Fibroblast of skin of left biceps (primary cell): ENCODE measurements at places on chromosomes 7 and 10.

- DNase-seq: no peak
Measured at GRCh38 chr10:33674986-33675599, 340.6 kb upstream of the NRP1 start.

- no peak for DNase-seq
Measured at GRCh38 chr10:74642901-74643595, 183.4 kb upstream of the KAT6B start.

DNA sequence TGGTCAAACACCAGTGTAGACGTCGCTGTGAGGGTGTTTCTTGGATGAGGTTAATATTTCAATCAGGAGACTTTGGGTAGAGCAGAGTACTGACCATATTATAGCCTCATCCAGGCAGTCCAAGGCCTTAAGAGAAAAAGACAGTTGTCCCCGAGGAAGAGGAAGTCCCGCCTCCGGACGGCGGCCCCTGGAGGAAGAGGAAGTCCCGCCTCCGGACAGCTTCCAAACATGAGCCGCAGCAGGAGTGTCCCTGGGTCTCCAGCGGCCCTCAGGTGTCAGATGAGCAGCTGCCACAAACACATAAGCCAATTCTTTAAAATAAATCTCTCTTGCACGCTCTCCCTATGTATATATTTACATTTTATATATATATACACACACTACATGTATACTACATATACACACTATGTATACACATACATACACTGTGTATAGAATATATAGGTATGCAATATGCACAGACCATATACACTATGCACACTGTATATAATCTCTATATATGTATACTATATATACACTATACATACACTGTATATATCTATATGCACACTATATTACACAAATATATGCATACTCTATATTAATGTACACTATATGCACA lies 37.5 kb downstream of the PWWP2B start:
- no peak for DNase-seq

- no peak for DNase-seq
Measured at GRCh38 chr7:19020711-19021110, 96.7 kb downstream of the TWIST1 start.

- peak; percentile 28 for DNase-seq
Measured at GRCh38 chr10:105017116-105017515, 376.0 kb downstream of the SORCS3 start.

DNA sequence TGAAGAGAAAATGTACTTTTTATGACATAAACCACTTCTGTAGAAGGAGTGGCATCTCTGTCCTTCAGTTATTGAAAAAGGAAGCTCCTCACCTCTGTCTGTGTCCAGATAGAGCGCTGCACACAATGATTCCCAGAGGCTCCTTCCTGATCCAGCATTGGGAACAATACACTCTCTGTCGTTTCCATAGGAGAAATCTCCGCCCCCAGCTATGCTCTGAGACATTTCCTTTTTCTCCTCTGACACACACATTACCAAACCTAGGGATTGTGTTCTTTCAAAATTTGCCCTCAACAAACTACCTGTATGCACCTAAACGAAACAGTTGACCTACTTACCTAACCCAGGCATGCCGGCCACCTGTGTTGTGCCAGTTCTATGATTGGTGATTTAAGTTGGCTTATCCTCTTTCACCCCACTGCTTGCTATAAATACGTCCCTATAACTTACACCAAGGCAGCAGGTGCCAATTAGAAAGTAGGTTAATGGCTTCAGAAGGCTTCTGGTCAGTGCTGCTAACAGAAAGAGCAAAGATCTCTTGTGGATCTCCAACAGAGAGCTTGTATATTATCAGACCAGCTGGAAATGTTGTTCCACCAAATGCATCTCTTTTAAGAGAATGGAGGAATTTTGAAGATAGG lies 140.1 kb upstream of the JCAD start:
- DNase-seq: no peak

DNA sequence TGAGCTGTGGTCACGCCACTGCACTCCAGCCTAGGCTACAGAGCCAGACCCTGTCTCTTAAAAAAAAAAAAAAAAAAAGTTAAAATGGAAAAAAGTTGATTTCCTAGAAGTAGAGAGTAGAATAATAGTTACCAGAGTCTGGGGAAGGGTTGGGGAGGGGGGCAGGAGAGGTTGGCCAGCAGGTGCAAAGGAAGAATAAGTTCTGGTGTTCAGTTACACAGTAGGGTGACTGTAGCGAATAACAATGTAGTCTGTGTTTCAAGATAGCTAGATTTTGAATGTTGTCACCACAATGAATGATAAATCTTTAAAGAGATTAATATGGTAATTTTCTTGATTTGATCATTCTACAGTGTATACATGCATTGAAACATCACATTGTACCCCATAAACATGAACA lies 142.9 kb downstream of the NRF1 start:
- no peak for DNase-seq

- no peak for DNase-seq
Measured at GRCh38 chr10:101639141-101639900, 51.2 kb downstream of the DPCD start.

GRCh38 chr7:48262606-48263310 lies 91.5 kb downstream of the ABCA13 start:
- DNase-seq: no peak

DNA sequence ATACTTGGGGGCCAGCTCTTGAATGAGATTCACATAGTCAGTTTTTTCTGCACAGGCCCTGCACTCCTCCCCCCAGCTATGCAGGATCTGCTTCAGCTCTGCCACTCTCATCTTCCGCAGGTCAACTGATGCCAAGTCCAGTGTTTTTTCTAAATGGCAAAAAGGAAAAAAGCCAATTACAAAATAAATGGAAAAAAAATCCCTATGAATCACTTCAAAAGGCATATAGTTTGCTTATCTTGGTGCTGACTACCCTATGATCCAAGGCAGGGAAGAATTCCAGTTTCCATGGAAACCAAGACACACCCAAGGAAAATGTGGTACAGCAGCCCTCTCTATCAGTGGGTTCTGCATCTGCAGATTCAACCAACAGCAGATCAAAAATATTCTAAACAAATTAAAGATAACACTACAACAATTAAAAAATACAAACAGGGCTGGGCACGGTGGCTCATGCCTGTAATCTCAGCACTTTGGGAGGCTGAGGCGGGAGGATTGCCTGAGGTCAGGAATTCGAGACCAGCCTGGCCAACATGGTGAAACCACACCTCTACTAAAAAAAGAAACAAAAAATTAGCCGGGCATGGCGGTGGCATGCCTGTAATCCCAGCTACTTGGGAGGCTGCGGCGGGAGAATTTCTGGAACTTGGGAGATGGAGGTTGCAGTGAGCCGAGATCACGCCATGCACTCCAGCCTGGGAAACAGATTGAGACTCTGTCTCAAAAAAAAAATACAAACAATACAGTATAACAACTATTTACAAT lies 17.6 kb downstream of the CDNF start:
- no peak for DNase-seq

GRCh38 chr10:10053051-10053450 lies 964.6 kb upstream of the CELF2 start:
- DNase-seq: no peak

- no peak for DNase-seq
Measured at GRCh38 chr10:81019029-81019890, 481.6 kb downstream of the SH2D4B start.

GRCh38 chr10:123835575-123835974 lies 56.0 kb downstream of the CPXM2 start:
- no peak for DNase-seq

DNA sequence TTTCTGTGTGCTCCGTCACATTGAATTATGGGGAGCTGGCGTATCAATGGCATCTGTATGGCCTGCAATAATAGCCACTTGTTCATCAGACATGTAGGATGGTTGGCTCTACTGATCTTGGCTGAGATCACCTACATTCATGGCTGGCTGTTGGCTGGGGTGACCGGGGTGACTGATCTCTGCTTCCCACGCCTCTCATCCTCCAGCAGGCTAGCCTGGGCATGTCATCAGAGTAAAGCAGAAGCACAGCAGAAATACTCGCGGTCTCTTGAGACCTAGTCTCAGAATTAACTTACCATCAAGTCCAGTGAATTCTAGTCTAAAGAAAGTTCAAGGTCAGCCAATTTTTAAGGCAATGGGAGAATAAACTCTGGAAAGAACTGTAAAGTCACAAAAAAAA lies 257.7 kb upstream of the GLI3 start:
- DNase-seq: no peak

GRCh38 chr7:102431617-102432298 lies 1.6 kb upstream of the ORAI2 start:
- no peak for DNase-seq

GRCh38 chr10:114825513-114826253 lies 4.1 kb downstream of the FHIP2A start:
- DNase-seq: peak; percentile 36

GRCh38 chr7:111763221-111763801 lies 201.0 kb upstream of the IMMP2L start:
- DNase-seq: no peak

GRCh38 chr7:116588641-116589594 lies 64.1 kb downstream of the CAV1 start:
- no peak for DNase-seq

- no peak for DNase-seq
Measured at GRCh38 chr7:106779877-106780276, 85.2 kb upstream of the PIK3CG start.

- no peak for DNase-seq
Measured at GRCh38 chr7:114405427-114405826, 9.2 kb upstream of the FOXP2 start.

DNA sequence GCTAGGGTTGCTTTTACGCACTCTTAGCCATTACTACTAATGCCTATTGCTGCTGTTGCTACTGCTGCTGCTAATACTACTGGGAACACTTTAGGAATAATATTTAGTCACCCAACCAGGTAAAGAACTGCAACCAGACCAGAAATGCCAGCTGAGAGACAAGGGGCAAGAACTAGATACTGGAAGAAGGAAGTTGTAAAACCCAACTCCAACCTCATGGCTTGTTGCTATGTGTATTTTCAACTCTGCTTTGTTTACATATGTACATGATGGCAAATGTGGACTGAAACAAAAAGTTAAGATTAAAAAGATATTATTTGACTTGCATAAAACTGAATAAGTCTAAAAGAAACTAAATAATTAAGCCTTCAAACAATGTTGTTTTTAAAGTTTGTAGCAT lies 177.7 kb downstream of the GNAT3 start:
- DNase-seq: no peak

DNA sequence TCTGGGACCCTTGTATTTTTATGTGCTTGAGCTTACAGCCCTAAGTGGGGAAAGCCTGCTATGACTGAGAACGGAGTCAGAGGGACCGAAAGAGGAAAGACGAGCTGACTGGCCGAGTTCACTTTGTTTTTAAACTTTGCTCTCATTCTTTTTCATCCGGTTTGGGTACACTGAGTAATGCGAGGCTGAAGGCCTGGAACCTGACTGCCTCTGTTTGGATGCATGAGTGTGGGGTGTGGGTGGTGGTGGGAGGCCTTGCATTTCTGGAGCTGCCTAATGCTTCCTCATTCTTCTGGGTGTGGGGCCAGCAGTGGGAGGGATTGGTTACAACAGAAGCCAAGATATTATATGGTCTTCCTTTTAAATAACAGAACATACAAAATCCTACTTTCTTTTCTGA lies 155.5 kb downstream of the BUB3 start:
- DNase-seq: no peak

DNA sequence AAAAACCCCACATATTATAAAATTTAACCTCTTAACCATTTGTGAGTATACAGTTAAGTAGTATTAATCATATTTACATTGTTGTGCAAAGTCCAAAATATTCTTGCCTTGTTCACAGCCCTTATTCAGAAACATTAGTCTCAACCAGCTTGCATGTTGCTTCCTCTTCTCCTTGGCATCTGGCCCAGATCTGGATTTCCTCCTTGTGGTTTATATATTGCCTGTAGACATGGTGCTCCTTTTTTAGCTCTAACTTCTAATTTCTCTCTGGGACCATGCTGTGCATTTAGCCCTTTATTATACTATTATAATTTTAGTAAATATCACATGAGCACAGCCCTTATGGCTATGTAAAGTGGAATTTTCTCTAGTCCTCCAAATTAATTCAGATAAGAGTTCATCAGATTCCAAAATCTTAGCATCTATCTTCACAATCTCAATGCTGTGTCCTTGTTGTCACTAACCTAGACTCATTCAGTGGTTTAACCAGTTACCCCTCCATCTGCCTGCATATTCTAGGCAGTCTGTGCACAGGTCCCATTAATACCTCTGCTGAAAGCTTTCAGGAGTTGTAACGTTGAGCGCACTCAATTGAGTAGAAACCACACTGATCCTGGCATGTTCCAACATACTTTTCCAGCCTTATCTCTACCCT lies 7.9 kb downstream of the CPED1 start:
- DNase-seq: peak; percentile 92

- DNase-seq: no peak
Measured at GRCh38 chr7:115135769-115136410, 214.0 kb downstream of the MDFIC start.

DNA sequence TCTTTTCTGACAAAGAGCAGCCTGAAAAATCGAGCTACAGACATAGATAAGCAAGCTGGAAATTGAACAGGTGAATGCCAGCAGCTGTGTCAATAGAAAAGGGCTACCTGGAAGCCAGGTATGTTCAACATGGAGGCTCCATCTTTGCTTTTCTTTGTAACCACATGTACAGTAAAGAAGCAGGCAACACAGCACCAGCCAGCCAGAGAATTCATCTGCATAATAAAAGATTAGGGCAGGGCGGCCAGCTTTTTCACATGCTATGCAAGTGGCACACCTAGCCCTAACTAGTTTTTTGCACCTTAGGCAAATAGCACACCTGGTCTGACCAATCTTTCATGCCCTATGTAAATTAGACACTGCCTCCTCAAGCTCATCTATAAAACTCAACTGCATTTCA lies 25.7 kb downstream of the COG5 start:
- DNase-seq: no peak

DNA sequence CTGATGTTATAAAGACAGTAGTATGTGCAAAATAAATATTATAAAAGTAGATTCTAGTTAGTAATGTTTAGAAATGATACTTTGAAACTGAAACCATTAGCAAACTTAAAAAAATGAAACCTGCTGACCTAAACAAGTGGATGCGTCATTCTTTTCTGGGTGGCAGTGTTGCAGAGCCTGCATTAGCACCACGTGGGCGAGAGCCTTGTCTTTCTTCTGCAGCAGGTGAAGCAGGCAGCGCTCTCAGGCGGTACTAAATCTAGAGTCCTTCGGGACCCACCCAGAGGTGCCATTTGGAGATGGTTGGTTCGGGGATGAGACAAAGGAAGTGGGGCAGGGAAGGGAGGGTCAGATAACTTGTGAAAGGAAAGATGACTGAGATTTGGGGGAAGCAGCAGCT lies 759.1 kb upstream of the IGFBP3 start:
- DNase-seq: no peak

DNA sequence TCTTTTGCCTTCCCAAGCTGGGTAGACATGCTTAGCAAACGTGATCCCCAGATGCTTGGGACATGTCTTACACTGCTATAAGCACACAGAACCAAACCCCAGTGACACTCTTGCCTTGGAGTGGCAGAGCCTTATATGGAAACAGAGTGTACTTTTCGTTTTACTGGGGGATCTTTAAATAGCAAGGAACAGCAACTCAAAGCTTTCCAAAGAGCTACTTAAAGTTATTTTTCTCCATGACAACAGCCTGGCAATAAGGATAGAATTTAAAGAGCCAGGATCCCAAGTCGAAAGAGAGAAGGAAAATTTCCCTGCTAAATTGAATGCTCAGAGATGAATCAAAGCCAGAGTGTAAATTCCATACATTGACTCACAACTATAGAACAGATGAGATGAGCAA lies 67.8 kb downstream of the ZNF365 start:
- no peak for DNase-seq
